ENCODE measurements at places on chromosomes 11 and 22.

- no peak for DNase-seq
Observed at GRCh38 chr11:69014084-69014851, 1.2 kb upstream of the MRGPRF start.

DNA sequence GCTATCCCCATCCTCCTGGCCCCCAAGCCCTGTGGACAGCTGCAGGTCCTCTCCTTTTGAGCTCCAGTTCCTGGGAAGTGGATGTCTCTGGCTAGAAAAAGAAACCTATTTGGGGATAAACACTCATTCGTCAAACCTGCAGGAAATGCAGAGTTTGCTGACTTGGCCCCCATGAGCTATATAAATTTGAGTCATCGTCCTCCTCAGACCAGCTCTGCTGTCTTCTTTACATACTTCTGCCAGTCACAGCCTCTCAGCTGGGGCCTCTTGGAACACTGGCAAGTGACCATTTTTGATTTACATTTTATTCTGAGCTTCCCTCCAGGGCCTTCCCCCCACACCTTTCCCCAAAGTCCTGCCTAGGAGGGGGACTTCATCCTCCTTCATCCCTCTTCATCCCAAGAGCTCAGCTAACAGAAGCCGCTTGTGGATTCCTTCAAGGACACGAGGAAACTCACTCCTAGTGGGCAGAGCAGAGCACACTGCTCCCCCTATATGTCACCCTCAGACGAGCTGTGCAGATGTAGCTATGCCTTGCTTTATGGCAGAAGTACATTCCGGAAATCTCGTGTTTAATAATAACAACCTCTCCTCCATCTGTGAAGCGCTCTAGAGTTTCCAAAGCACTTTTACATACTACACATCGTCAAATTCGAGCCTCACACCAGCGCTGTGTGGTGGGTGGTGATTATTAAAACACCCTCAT lies 131.8 kb downstream of the FEZ1 start:
- DNase-seq: no peak

DNA sequence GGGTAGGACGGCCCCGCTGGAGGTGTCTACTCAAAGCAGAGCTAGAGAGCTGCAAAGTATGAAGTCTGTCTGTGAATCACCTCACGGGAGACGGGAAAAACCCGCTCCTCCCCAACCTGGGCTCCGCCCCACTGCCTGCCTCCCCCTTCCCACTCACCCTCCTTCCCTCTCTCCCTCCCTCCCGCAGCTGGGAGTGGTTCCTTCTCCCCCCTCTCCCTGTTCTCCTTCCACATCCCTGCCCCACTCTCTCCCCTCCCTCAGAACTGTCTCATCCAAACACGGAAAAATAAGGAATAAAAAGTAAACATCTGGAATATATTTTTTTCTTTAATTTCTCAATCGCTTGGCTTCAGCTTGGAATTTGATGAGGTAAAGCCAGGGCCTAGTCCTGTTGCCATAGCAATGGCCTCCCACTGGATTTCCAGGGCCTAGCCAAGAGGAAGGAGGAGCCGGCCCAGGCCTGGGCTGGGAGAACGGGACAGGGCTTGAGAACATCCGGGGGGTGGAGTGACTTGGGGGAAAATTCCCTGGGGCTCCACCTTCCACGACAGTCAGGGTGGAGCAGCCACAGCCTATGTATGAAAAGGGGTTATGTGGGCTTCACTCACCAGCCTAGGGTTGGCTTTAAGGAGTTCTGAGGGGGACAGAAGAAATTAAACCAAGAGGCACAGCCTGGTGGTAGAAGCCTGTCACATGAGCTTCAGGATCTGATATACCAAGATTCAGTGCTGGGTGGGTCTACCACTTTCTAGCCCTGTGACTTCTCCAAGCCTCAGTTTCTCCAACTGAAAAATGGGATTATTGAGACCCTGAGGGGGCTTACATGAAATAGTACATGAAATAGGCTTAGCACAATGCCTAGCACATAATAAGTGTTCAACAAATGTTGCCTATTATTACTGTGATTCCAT lies 2.2 kb downstream of the TNKS1BP1 start:
- peak; percentile 71 for DNase-seq

DNA sequence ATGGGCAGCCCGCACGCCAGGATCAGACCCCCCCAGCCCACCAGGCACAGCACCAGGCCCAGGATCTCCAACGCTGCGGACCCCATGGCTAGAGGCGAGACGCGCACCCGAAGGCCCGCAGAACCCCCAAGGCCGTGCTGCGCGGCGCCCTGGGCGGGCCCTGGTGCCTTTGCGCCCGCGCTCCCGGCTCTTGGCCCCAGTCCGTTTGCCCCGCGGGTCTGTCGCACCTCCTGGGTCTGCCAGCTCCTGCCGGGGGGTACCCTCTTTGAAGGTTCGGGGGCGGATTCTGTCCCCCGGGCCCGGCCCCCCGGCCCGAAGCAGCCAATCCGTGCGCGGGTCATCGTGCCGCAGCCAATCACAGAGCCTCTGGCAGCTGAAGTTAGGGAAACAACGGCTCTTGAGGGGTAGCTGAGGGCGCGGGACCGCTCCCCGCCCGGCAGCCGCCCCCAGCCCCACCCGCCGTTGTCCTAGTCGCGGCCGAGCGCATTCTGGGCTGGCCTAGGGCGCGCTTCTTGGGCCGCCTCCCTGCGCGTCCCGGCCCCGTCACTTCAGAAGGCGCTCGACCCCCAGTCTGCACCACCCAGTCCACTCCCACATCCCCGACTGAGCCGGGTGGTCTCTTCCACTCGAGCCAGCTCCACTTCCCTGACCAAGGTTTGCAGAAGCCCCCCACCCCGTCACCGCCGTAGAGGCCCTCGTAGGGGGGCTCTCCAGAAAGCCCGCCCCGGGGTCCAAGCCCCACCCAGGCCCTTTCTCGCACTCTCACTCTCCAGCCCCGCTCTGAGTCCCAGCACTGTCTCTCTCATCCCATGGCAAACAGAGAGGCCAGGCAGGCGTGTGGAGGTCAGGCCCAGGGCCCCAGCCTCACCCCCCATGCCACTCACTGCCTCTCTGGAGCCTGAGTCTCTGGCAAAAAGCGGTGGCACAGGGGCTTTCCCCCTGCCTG lies at the start of gene CLDN5:
Gene CLDN5 (minus strand): TSS at position 241 of the 946 bp plus-strand sequence. CDS start 155 bp downstream, at position 86.
- DNase-seq: no peak

GRCh38 chr11:75380716-75381420 lies 18.4 kb upstream of the RPS3 start:
- DNase-seq: no peak

DNA sequence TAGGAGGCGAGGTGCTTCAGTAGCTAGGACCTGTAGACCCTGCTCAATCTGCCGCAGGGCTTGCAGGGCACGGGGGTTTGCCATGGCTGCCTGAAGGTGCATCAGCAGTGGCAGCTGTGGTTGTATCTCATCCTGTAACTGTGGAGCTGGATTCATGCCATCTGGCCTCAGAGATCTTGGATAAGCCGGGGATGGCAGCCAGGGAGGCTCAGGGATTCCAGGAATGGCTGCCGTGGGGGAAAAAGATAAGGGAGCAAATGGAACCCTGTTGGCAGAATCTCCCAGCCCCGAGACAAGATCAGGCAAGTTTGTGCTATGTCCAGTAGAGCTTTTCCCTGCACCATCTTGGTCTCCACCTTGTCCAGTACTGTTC lies 1.8 kb downstream of the UBQLN3 start:
- DNase-seq: no peak

- no peak for DNase-seq
Observed at GRCh38 chr11:86877503-86877902, 77.2 kb downstream of the PRSS23 start.

Data from GOT3 (cell line).